ENCODE measurements at places on chromosomes 2 and 18.

DNA sequence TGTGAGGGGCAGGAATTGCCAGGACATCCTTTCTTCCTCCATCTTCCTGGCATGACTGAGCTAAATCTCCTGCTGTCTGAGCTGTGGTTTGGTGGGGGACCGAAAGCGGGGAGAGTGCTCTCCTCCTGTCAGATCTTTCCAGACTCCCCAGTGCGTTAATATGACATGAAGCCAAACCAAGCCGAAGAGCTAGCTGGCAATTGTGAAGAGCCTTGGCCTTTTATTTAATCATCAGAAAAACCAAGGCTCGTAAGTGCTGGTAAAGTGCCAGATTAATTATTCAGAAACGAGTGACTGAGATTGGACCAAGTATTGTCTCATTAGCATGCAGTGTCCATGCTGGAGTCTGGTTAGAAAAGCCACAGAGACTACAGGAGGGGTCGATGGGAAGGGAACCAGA, 14.5 kb upstream of the LRPPRC start:
- no peak for DNase-seq

DNA sequence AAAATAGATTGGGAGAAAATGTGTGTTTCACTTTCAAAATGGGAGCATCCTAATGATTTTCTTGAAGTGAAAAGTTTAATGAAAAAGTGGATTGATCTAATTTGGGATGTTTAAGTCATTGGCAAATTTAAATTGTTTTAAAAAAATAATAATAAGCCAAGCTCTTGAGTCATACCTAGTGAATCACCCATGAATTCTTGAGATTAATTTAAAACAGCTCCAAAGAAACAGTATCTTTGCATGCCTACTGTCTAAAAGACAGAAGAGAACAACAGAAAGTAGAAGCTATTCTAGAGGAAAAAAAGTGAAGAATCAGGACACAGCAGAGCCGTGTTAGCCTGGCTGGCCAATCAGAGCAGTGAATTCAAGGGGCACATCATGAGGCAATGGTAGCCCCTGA, 7.7 kb downstream of the ACVR1C start:
- DNase-seq, result peak; percentile 39

DNA sequence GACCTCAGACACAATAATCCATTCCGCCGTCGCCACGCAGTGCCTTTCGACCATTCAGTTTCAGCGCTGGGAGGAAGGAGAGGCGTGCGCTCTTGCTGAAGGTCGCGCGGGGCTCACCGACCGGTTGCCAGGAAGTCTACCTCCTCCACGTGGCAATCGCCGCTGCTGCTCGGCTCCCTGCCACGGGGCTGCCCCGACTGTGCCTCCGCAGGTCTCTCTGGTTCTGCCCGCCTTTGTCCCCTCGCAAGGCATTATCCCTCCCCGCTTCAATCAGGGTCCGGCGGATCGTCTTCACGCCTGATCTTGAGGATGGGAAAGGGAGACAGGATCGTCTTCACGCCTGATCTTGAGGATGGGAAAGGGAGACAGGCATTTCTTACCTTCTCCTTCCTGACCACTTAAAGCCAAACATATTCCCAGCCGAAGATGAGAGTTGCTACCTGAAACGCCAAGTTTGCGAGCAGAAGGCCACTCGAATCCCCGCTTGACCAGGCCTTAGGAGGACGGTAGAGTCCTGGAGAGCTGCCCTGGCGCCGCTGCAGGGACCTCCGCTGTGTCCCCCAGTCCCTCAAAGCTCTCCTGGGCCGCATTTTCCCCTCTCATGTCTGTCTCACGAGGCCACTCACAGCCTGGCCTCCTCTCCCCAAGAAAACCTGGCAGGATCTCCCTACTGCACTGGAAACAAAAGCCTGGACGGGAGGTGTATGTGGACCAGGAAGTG, 4.3 kb upstream of the GPR45 start:
- DNase-seq, result no peak

GRCh38 chr2:74503506-74504475, 3.7 kb downstream of the PCGF1 start:
- DNase-seq, result no peak

DNA sequence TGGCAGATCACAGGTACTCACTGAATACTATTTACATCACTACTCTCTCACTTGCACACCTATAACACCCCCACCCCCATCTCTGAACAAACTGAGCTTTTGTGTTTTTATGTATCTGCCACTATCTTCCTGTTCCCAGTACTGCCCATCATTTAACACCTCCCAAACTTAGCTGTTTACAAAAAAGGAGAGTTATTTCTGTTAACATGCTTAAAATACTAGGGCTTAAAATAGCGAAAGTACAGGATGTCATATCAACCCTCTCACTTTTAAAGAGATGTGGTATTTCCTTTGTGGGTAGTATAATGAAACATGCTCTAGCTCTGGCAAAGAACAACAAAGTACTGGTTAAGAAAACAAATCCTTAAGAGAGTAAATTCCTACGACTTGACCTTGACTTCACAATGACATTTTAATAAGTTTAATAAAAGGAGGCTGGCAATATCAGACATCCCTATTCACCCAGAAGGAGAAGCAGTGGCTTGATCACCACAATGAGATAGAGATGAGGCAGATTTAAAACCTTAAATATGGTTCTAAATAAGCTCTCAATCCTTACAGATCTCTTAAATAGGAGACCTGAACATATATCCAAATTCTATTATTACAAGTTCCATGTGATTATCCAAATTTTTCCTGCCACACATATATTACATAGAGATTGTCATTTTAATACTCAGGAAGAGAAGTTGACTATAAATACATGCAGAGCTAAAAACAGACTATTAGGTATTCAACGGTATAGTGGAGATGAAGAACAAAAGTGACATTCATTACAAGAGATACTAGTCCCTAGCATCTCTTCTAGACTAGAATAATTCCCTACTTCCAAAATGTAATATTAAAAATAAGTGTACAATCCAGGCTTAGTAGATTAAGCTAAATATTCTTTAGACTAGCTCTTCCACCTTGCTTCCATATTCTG, 36.9 kb downstream of the TRAK2 start:
- DNase-seq, result no peak

- DNase-seq, result peak; percentile 60
Observed at GRCh38 chr2:17851731-17852585, 26.5 kb upstream of the KCNS3 start.
